ENCODE measurements at places on chromosomes 3 and 15. TPM values are rescaled to one million over a fixed set of nuclear protein-coding genes. Genes with fewer than 3 reads are reported as not detected.

Gene CCK
- not detected for total RNA-seq

Gene THPO
- 1.2 TPM for total RNA-seq

- DNase-seq: no peak
Observed at GRCh38 chr15:76803049-76803571, 102.0 kb downstream of the SCAPER start.

DNA sequence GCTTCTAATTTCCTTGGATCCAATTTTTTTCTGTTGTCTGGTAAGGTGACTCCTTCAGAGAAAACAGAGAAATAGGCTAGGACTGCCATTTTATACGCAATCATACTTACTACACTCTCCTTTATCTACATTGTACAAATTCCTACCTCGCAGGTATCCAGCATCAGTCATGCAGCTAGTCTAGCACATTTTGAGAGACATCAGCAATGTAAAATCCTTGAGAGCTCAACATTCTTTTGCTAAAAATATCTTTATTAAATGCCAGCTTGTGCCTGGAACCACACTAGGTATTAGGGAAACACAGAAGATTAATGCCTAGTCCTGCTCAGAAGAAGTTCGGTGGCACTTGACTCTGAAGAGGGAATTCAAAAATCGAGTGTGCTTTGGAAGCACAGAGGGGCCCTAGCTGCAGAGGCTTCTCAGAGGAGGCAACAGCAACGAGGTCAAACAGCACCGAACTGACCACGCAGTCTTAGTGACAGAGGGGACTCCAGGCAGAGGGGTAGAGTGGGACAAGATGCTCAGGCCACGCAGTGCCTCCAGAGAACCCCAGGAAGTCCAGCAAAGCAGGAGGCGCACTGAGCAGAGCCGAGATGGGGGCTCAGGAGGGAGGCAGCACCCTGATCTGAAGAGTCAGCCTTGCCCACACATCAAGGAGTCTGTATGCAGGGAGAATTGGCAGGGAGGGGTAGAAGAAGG is 3.5 kb downstream of the FAM174B start:
- no peak for DNase-seq

DNA sequence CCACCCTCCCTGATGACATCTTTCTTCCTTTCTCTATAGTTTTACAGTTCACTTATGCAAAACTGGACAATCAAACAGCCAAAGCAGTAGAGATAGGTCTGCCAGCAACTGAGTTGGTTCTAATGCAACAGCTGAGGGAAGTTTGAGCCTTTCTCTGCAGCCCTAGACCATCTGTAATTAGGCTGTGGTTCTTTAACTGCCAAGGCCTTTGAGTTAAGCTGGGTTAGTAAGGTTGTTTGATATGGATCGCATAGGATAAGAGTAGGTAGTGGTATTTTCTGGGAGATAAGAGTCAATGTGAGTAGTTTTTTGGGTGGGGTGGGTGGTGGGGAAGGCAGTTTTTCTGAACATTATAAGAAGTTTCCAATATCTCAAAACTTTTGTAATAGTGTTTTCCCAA is 3.0 kb downstream of the RPL39L start:
- no peak for DNase-seq

- DNase-seq: no peak
Observed at GRCh38 chr15:67813104-67813634, 12.1 kb upstream of the SKOR1 start.

GRCh38 chr3:191320316-191320715 is 8.9 kb upstream of the CCDC50 start:
- no peak for DNase-seq

- no peak for DNase-seq
Observed at GRCh38 chr3:567488-568185, 371.1 kb downstream of the CHL1 start.

GRCh38 chr3:143234526-143234925 is 115.0 kb downstream of the CHST2 start:
- DNase-seq: no peak

GRCh38 chr3:181103605-181104004 is 114.1 kb upstream of the DNAJC19 start:
- no peak for DNase-seq

DNA sequence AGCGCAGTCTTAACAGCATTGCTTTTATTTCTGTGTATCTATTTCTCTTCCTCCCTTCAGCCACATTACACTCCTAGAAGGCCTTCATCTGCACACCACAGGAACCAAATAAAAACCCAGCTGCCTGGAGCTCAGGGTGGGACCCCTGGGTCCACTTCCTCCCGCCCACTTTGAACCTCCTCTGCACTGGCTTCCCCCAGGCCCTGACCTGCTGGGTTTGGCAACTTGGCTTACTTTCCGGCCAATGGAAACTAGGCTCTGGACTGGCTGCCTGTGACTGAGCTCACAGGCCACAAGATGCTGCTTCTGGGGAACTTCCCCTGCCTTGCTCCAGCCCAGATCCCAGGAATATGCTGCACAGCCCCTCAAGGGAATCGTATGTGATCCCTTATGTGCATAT is 89.8 kb downstream of the SEMA5B start:
- no peak for DNase-seq

GRCh38 chr3:134699141-134699711 is 48.4 kb upstream of the KY start:
- DNase-seq: no peak

GRCh38 chr3:150238048-150238802 is 169.9 kb upstream of the TSC22D2 start:
- DNase-seq: no peak
